ENCODE measurements at places on chromosomes 6 and 20.

DNA sequence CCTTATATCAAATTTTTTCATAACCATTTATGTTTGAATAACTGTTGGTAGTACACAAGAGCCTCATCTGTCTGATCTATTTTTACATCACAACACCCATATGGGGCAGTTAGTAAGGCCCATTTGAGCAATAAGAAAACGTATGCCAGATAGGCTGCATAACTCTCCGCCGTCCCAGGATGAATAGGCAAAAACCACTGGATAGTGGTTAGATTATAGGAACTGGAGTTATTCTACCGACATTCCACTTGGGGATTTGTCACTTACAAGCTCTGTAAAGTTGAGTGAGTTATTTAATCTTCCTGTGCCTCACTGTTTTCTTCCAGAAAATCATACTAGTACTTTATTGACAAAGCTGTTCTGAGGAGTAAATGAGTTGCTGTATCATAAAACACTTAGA is 881.9 kb downstream of the QKI start:
- DNase-seq = peak; percentile 58

GRCh38 chr6:119986934-119987549 is 637.5 kb upstream of the MAN1A1 start:
- no peak for DNase-seq

DNA sequence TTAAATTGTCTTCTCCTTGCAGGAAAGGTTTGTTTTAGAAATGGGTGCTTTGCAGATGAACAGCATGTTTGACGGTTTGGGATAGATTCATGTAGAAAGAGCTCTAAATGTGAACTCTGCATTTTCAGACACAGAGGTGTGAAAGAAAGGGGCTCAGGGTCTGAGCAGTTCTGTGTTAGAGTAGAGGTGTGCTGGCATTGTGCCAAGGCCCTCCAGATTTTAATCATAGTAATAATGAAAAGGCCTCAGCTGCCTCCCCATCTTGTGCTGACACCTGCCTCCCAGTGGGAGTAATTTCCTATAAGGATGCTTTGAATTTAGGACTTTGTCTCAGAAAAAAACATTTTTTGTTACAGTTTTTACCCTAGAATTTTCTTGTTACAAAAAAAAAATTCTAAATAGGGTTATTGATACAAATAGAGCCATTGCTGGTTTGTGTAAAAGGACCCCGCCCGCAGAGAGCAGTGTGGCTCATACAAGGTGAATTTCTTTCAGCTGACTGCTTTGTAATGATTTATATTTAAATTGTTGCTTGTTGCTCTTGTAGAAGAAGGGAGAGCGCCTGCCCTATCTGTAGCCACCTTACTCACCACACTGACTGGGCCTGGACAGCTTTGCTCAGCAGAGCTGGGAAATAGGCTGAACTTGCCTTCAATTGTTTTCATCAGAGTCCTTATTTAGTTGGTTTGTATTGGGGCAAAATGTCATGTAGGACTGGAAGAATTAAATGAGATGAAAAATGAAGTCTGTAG is 294.5 kb downstream of the ZFAND3 start:
- no peak for DNase-seq

DNA sequence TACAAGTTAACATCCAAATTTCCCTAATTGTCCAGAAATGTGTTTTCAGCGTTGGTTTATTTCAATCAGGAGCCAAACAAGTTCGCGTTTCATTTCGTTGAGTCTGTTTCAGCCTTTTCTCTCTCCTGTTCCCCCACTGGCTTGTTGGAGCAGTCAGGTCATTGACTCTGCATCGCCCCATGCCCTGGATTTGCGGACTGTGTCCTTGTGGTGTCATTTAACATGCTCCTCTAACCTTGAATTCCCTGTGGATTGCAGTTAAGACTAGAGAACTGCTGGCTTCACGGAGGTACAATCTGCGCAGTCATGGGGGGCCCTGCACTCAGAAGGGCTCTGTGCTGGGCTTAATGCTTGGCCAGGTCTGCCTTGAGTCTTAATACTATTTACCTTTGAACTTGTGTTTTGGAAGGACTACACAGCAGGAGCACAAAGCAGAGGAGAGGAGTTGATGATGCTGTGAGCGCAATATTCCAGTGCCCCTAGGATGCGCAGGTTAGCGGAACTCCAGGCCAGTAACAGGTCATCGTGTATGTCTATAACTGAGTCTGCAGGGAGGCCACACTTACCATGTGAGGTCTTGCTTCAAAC is 5.5 kb upstream of the TBC1D32 start:
- DNase-seq = no peak

DNA sequence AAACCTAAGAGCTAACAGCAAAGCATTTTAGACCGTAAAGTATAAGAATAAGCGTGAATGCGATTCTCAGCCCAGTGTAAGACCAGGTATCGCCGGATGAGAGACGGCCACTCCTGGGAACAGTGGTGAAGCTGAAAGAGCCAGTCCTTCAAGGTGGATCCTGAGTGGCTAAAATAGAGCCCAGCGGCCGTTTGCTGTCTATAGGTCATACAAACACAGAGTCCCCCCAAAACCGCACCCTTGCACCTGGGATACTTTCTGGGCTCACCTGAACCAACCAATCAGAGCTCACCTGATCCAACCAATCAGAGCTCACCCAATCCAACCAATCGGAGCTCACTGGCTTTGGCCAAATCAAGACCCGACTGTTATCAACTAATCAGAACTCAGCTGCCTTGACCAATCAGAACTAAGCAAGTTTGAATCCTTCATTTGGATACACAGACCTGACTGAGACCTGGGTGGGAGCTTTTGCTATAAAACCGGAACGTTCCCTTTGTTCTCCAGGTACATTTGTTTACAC is 248.2 kb downstream of the DLL1 start:
- DNase-seq = no peak

DNA sequence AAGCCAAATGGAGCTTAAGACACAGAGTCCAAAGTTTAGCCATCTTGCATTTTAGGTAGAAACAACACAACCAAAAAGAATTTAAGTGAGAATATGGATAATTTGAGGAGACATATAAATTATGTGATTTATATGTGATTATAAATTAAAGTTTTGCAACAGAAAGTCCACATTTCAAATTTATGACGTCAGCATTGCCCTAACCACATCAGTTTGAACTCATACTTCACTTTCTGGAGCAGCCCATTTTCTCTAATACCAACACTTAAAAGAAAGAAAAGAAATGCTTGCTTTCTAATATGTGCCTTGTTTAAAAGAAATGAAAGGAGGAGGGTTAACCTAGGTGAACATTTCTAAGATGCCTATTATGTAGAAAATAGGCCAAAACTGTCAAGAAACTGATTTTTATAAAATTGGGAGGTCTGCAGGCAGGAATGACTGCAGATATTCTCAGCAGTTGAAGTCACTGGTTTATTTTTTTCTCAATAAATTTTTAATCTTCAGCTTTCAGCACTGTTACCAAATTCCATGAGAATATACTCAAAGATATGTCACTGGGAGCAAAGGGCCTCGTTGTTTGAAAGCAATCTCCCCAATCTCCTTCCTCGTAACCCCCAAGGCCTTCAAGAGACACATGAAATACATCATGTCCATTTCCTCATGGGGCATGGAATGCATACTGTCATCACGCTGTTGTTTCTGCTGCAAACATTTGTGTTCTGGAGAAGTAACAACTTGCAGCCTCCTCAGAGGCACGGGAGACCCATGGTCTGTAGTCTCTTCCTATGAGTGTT is 137.8 kb downstream of the SOD2 start:
- no peak for DNase-seq

- peak; percentile 66 for DNase-seq
These were observed 477.1 kb upstream of the EYS start for GRCh38 chr6:66184091-66184490.

DNA sequence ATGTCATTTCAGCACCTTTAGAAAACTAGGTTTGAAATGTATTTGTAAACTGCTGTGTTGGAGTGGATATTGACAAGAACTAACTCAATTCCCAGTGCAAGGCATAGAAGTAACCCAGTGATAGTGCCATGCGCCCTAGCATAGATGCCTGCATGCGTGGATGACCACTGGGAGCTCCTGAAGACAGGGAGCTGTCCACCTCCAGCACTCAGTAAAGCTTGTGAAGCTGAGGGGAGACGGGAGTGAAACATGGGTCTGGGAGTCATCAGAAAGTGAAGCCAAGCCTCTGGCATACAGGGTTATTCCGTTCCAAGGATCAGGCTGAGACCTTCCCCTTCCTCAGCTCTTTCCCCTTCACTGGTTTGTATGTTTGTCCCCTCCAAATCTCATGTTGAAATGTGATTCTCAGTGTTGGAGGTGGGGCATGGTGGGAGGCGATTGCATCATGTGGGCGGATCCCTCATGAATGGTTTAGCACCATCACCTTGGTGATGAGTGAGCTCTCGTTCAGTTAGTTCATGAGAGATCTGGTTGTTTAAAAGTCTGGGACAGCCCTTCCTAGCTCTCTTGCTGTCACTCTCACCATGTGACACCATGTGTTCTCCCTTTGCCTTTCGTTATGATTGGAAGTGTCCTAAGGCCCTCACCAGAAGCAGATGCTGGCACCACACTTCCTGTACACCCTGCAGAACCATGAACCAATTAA is 146.5 kb upstream of the FERMT1 start:
- no peak for DNase-seq

DNA sequence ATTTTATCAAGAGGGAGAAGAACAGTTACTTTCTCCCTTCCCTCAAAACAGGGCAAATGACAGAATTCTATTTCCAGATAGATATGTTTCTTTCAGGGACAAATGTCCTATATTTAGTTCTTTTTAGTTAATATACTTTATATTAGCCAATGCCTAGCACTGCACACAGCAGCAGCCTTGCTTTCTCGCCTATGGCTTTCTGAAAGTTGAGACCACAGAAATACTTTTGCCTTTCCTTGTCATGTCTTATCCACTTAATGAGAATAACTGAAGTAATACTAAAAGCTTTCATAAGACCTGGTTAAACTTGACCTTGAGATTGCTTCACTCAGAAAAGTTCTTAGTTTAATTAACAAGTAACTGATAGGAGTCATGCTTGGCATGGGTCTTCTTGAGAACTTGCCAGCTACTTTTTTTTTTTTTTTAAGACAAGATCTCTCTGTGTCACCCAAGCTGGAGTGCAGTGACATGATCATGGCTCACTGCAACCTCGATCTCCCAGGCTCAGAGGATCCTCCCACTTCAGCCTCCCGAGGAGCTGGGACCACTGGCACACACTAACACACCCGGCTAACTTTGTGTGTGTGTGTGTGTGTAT is 159.3 kb downstream of the CDKAL1 start:
- DNase-seq = peak; percentile 72

- DNase-seq = no peak
These were observed 23.2 kb upstream of the AHI1 start for GRCh38 chr6:135520781-135521180.

- DNase-seq = no peak
These were observed 672 bp downstream of the CEP43 start for GRCh38 chr6:166999884-167000253.

GRCh38 chr20:11712639-11713160 is 205.0 kb upstream of the BTBD3 start:
- DNase-seq = no peak

- DNase-seq = no peak
These were observed 46.3 kb downstream of the GCNT2 start for GRCh38 chr6:10567256-10568026.

- DNase-seq = no peak
These were observed 117.8 kb upstream of the NXT1 start for GRCh38 chr20:23232679-23233308.

- peak; percentile 59 for DNase-seq
These were observed 9.7 kb upstream of the QKI start for GRCh38 chr6:163404825-163405265.

- no peak for DNase-seq
These were observed 17.4 kb upstream of the NCOA3 start for GRCh38 chr20:47484303-47484702.

DNA sequence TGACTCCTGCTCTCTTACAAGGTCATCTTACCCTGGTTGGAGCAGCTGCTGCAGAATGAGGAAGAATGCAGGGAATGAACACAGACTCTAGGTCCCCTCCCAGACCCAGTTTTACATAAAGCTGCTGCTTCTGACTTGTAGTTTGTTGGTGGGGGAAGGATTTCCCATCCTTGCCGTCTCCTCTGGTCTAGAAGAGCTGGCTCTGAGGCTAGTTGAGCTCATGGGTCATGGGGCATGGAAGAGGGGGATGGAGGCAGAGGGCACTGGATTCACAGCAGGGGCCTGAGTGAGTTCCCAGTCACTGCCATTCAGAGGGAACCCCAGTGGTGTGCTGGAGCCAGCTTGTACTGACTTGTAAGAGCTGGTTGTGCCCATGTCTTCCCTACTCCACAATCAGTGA is 9.2 kb upstream of the GUCA1A start:
- DNase-seq = no peak
